ENCODE measurements at places on chromosomes 5 and 9. TPM values are rescaled to one million over a fixed set of nuclear protein-coding genes. Genes with fewer than 3 reads are reported as not detected.

- H3K4me3 ChIP-seq: no peak overlapping the region
- peaks cover 9% of the 10 kb centered on the region for H3K36me3 ChIP-seq
- H3K27me3 ChIP-seq: no peaks in the 10 kb centered on the region
Observed at GRCh38 chr5:143116814-143117213, 286.7 kb downstream of the NR3C1 start.

The PTGDS gene
- not detected for total RNA-seq

The C9orf153 gene
- not detected for total RNA-seq

GRCh38 chr5:83924171-83924570, 203.5 kb upstream of the HAPLN1 start:
- H3K36me3 ChIP-seq: no peaks in the 10 kb centered on the region
- H3K27me3 ChIP-seq: no peaks in the 10 kb centered on the region
- no peaks in the 10 kb centered on the region for H3K4me1 ChIP-seq
- no peak overlapping the region for H3K27ac ChIP-seq
- no peak for DNase-seq
- H3K4me3 ChIP-seq: no peak overlapping the region

DNA sequence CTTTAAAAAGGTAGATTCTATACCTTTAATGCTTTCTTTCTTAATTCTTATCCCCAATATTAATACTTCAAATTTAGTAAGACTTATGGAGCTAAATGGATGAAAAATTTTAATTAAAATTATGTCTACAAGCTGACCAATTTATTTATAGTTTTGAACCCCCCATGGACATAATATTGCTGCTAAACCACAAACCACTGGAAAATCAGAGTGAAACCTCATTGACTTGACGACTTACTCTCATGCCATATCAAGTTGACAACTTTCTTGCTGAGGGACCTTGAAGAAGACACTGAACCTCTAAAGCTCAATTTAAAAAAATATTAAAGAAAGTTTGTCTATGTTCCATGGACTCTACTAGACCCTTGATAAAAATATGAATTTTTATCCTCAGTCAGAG, 653.7 kb downstream of the TLE1 start:
- no peak overlapping the region for H3K27ac ChIP-seq
- no peaks in the 10 kb centered on the region for H3K36me3 ChIP-seq
- no peaks in the 10 kb centered on the region for H3K27me3 ChIP-seq
- H3K4me3 ChIP-seq: no peak overlapping the region
- no peak for DNase-seq
